SK-N-MC (cell line): ENCODE measurements at places on chromosomes 6 and 20.

GRCh38 chr6:287489-287860, 4.8 kb upstream of the DUSP22 start:
- DNase-seq = no peak

GRCh38 chr6:168851460-168852375, 401.9 kb downstream of the THBS2 start:
- DNase-seq = no peak

GRCh38 chr20:9200620-9201019, 131.7 kb downstream of the PLCB4 start:
- DNase-seq = no peak

GRCh38 chr20:60687213-60687612, 564.8 kb upstream of the CDH4 start:
- no peak for DNase-seq

- DNase-seq = no peak
Observed at GRCh38 chr6:121520337-121521163, 85.1 kb downstream of the GJA1 start.

- DNase-seq = no peak
Observed at GRCh38 chr20:46894579-46894958, at the start of gene EYA2. Gene EYA2, plus strand, starts transcription at chr20:46894843. Its CDS starts 95,168 bp downstream, at chr20:46990011.
